ENCODE measurements at places on chromosomes 2 and 18.

DNA sequence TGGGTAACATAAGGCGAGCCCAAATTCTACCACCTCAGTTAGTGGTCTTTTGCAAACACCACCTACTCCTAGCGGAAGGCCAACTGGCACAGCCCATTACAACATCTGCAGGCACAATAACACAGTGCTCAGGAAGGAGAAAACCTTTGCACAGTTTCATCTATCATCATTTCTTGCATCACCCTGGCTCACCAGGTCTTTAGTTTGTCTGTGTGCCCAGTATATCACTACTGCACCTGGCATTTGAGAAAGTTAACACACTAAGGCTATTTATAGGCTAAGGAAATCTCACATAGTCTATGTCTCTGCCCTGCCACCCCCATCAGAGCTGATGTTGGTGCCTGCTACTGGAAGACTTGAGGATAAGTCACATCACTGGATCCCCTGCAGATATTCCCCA, 484.0 kb downstream of the SATB2 start:
- DNase-seq, result no peak

- DNase-seq, result no peak
Observed at GRCh38 chr18:21298351-21298750, 56.3 kb downstream of the GREB1L start.

- DNase-seq, result no peak
Observed at GRCh38 chr18:48800876-48801727, 149.7 kb downstream of the SMAD7 start.

GRCh38 chr2:25213229-25213628, 44.8 kb upstream of the POMC start:
- DNase-seq, result no peak

DNA sequence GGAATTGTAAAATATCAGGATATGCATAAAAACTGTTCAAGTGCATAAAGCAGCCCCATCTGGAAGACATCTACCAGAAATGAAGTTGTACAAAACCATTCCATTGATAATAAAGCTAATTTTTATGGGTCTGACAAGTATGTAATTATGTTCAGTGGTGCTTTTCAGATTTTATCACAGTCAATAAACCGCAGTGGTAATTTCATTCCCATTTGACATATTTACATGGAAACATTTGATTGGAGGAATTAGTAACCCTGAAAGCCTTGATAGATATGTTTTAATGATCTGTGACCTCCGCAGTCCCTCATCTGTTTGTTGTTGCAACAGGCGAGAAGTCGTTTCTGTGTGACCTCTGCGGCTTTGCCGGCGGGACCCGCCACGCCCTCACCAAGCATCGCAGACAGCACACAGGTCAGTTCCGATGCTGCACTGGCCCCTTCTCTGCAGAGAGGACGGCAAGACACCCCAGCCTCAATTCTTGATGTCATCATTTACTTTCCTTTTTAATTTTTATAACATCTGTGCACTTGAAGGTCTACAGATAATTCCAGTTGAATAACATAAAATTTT, 283.1 kb downstream of the ZNF407 start:
- no peak for DNase-seq

GRCh38 chr18:9850309-9850708, 35.5 kb upstream of the TXNDC2 start:
- DNase-seq, result no peak

- DNase-seq, result no peak
Observed at GRCh38 chr2:240455647-240456446, 20.4 kb downstream of the GPC1 start.

- no peak for DNase-seq
Observed at GRCh38 chr2:9821805-9822445, 21.3 kb upstream of the TAF1B start.

GRCh38 chr2:238387332-238387731, 39.4 kb upstream of the ASB1 start:
- DNase-seq, result no peak
